Heart right ventricle (tissue), 16 donors: ENCODE measurements at places on chromosomes 2 and 18. TPM values are rescaled to one million over a fixed set of nuclear protein-coding genes. Genes with fewer than 3 reads are reported as not detected.

GRCh38 chr2:231219289-231219688 is 20.9 kb downstream of the ARMC9 start:
- H3K27ac ChIP-seq, result no peak overlapping the region
- no peaks in the 10 kb centered on the region for H3K36me3 ChIP-seq
- no peaks in the 10 kb centered on the region for H3K27me3 ChIP-seq
- DNase-seq, result no peak
- H3K4me1 ChIP-seq, result no peaks in the 10 kb centered on the region
- H3K4me3 ChIP-seq, result no peak overlapping the region

DAW1 gene
- polyA plus RNA-seq, result 0.22 TPM

DNA sequence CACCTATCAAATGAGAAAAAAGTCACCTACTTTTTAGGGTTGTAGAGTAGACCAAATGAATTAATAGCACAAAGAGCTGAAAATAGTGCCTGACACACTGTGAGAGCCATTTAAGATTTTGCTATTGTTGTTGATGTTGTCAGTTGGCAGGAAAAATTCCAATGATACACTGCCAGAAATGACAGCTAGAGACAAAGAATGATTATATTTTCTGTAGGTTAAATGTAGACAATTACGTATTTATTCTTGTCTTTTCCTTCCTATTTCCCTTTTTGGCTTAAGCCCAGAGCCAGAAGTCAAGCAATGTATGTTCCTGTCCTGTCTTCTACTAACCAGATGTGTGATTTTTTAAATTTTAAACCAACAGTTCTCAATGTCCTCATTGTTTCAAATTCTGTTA is 17.2 kb downstream of the NRXN1 start:
- no peaks in the 10 kb centered on the region for H3K36me3 ChIP-seq
- H3K4me3 ChIP-seq, result no peak overlapping the region
- H3K4me1 ChIP-seq, result no peaks in the 10 kb centered on the region
- no peak overlapping the region for H3K27ac ChIP-seq
- no peaks in the 10 kb centered on the region for H3K27me3 ChIP-seq
- DNase-seq, result no peak

CGREF1 gene
- polyA plus RNA-seq, result 0.73 TPM

DNA sequence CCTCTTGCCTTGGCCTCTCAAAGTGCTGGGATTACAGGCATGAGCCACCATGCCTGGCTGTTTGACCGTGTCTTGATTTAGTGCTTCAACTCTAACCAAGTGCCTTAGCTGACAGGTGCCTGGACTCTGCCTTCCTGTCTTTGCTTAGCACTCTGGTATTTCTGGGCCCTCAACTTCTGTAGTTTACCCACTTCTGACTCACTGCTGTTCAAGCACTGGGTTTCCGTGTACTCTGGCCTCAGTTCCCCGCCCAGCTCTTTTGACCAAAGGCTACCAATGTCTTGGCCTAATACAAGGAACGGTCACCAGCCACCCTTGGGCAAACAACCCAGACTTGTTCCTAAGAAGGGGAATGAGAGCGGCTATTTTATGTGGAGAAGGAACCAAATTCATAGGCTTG is 35.7 kb upstream of the CABLES1 start:
- no peak overlapping the region for H3K4me3 ChIP-seq
- H3K27me3 ChIP-seq, result peaks cover 26% of the 10 kb centered on the region
- no peaks in the 10 kb centered on the region for H3K4me1 ChIP-seq

DNA sequence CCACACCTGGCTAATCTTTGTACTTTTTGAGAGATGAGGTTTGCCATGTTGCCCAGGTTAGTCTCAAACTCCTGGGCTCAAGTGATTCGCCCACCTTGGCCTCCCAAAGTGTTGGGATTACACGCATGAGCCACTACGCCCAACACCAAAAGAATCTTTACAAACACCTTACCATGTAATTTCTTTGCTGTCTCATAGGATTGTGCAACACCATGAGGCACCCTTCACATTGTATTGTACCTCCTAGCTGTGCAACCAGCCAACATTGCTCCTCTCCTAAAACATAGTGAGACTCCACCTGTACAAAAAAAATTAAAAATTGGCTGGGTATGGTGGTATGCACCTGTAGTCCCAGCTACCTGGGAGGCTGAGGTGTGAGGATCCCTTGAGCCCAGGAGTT is 3.1 kb upstream of the MFSD6 start:
- no peaks in the 10 kb centered on the region for H3K36me3 ChIP-seq
- H3K4me1 ChIP-seq, result peaks cover 21% of the 10 kb centered on the region
- H3K27me3 ChIP-seq, result no peaks in the 10 kb centered on the region
- H3K4me3 ChIP-seq, result no peak overlapping the region

DNA sequence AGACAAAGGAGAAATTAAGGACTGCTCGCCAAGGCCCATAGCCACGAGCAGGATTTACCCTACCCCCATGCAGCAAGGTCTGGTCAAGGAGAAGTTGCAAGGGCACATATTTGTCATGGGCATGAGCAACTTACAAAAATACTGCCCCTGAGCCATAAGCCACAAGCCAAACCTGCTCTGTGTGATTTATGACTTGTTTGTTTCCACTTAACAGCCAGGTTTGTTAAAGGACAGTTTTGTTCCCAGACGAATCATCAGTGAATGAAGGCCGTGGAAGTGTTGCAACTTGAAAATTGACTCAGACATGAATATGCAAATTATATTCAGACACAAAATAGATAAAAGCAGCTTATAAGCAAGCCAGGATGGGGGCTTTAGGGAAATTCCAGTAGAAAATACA is 31.3 kb upstream of the EVA1A start:
- H3K27me3 ChIP-seq, result no peaks in the 10 kb centered on the region
- H3K27ac ChIP-seq, result no peak overlapping the region
- H3K36me3 ChIP-seq, result no peaks in the 10 kb centered on the region
- DNase-seq, result no peak
- H3K4me1 ChIP-seq, result no peaks in the 10 kb centered on the region
- no peak overlapping the region for H3K4me3 ChIP-seq

DNA sequence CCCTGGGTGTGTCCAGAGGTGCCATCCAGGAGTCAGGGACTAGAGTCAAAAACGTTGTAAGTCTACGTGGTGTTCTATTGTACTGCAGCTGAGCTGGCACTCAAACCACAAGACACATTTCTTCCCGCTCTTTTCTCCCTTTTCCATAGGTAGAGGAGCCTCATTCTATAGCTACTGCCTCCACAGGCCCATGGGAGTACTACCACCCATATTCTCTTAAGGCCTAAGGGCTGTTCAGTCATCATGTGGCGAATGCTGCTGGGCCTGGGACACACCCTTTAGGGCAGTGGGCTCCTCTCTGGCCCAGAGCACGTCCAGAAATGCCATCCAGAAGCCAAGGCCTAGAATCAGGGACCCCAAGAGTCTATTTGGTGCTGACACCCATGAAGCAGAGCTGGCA is 1271.7 kb downstream of the CNTNAP5 start:
- DNase-seq, result no peak
- H3K4me3 ChIP-seq, result no peak overlapping the region
- H3K4me1 ChIP-seq, result no peaks in the 10 kb centered on the region
- no peaks in the 10 kb centered on the region for H3K27me3 ChIP-seq

DNA sequence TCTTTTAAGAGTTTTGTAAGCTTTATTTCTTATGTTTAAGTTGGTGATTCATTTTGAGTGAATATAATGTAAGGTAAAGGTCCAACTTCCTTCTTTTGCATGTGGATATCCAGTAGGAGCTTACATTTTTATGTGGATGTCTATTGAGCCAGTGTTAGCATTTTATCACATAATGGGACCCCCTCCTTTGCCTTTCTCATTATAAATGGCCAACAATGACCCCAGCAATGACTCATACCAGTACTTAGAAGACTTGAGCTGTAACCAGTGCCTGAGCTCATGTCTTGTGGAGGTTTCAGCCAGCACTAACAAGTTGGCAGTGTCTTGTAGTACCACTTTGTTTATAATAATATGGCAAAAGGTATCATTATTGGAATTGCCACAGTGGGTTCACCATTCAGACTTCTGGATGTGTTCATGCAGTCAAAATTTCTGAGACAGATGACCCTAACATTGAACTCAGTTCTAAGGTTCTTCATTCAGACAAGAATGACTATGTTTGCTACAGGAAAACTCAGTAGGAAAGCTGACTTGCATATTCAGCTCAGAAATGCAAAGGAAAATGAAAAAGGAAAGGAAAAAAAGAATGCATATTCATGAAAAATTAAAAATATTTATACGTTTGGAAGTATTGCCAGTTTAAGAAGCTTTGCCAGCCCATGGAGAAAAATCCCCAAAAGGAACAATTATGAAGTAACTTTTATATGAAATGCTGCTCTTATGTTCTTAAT is 41.0 kb downstream of the CDKL4 start:
- H3K27ac ChIP-seq, result no peak overlapping the region
- no peaks in the 10 kb centered on the region for H3K36me3 ChIP-seq
- DNase-seq, result no peak
- no peaks in the 10 kb centered on the region for H3K27me3 ChIP-seq
- H3K4me1 ChIP-seq, result no peaks in the 10 kb centered on the region
- no peak overlapping the region for H3K4me3 ChIP-seq

DNA sequence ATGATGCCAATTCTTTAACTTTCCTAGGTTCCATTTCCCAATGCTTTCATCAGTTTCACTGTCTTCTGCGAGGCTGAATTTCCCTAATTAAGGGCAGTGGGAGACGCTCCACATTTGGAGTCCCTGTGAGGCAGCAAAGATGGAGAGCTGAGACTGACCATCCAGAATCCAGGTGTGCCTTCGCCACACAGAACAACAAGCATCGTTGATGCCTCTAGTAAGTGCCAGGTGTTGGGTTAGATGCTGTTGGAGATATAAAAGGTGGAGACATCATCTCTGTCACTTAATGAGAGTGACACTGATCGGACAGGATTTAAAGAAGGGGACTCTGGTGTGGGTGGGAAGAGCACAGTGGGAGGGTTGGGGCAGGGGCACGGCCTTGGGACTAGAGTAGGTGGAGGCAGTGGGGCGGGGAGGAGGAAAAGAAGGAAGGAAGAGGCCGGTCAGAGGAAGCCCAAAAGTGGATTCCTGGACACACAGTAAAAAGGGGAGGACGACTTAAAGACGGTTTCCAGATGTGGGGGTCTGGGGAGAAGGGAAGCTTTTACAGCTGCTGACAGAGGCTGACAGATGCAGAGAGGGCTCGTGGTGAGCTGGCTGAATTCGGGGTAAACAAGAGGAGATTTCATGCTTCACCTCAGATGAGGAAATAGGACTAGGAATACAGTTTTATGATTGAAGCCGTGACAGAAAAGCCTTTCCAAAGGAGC is 113.0 kb downstream of the BCL2 start:
- no peak overlapping the region for H3K4me3 ChIP-seq
- no peaks in the 10 kb centered on the region for H3K27me3 ChIP-seq
- H3K4me1 ChIP-seq, result no peaks in the 10 kb centered on the region
- H3K27ac ChIP-seq, result no peak overlapping the region
- no peaks in the 10 kb centered on the region for H3K36me3 ChIP-seq

AFF3 gene
- 0.39 TPM for polyA plus RNA-seq

COL6A3 gene
- 116 TPM for polyA plus RNA-seq

DNA sequence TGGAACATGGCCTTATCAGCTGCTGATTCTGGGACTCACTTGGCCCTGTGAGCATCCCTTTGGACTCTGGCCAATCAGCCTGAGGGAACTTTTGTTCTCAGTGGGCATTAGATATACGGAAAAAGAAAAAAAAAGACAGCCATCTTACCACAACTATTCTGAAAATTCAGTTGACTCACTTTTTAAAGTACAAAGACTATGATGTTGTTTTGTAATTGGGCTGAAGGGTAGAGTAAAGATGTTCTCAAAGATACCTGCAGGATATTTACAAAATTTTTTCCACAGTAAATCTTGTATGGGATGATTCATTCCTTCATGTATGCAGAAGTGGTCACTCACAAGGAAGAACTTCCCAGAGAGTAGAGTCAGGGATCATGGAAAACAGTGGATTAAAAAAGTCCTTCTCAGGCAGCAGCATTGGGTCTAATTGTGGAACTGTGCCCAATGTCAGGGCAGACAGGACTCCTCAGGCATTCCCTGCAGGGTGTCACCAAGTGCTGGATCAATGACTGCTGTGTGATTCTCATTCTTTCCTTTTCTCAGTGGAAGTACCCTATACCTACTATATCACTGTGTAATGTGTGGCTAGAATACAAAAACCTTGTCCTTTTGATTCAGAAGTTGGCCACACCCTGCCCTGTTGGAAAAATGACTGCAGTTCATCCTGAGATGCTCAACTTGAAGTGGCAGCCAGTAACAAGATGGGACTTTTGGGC is 35.4 kb downstream of the SULT1C4 start:
- no peak overlapping the region for H3K4me3 ChIP-seq
- H3K4me1 ChIP-seq, result no peaks in the 10 kb centered on the region
- no peaks in the 10 kb centered on the region for H3K27me3 ChIP-seq
- H3K36me3 ChIP-seq, result no peaks in the 10 kb centered on the region

GRCh38 chr2:171225989-171226388 is 65.3 kb upstream of the TLK1 start:
- H3K4me3 ChIP-seq, result no peak overlapping the region
- DNase-seq, result no peak
- no peaks in the 10 kb centered on the region for H3K36me3 ChIP-seq
- no peaks in the 10 kb centered on the region for H3K4me1 ChIP-seq
- no peak overlapping the region for H3K27ac ChIP-seq

DNA sequence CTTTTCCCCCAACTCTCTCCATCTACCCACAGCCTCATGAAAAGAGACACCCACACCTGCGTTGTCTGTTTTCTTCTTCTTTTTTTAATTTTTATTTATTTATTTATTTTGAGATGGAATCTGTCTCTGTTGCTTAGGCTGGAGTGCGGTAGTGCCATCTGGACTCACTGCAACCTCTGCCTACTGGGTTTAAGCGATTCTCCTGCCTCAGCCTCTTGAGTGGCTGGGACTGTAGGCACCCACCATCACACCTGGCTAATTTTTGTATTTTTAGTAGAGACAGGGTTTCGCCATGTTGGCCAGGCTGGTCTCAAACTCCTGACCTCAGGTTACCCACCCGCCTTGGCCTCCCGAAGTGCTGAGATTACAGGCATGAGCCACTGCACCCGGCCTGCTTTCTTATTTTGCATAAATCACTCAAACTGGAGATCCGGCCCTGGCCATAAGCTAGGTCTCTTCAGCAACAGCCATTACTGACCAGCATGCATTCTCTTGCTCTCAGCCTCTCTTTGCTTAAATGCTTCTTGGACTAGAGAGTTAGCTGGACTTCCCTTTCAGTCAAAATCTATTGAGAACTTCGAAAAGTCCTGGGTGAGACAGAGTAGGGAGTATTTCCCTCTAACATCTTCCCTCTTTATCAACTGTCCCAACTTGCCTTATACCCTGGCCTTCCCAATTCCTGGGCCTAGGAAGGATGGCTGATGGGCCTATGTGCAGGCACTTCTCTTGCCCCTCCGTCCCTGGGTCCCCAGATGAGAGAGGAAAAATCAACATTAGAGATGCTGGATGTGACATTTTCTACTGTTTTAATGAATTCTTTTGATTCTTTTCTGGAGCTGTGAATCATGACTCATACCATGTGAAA is 27.3 kb downstream of the MYCN start:
- no peaks in the 10 kb centered on the region for H3K27me3 ChIP-seq
- no peaks in the 10 kb centered on the region for H3K4me1 ChIP-seq
- DNase-seq, result no peak
- H3K4me3 ChIP-seq, result no peak overlapping the region
- no peak overlapping the region for H3K27ac ChIP-seq

MERTK gene
- polyA plus RNA-seq, result 4.5 TPM

DNA sequence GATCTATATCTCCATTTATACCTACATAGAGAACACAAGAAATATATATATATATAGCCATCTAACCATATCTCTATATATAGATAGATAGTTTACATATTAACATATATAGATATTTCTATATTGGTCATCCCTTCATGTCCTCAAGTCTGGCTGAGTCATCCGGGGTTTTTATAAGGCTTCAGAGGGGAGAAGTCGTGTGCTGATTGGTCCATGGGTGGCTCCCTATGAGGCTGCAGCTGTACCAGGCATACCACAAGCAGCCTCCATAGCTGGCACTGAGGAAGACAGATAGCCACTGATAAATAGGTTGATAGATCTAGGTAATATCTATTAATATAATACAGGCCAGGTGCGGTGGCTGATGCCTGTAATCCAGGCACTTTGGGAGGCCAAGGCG is 618.3 kb upstream of the SETBP1 start:
- no peaks in the 10 kb centered on the region for H3K36me3 ChIP-seq
- H3K27me3 ChIP-seq, result no peaks in the 10 kb centered on the region
- no peak for DNase-seq
- H3K4me1 ChIP-seq, result no peaks in the 10 kb centered on the region
- H3K4me3 ChIP-seq, result no peak overlapping the region
